ENCODE measurements at places on chromosomes 4 and X.

- no peak for DNase-seq
Measured at GRCh38 chr4:1217366-1217765, 31.6 kb downstream of the CTBP1 start.

DNA sequence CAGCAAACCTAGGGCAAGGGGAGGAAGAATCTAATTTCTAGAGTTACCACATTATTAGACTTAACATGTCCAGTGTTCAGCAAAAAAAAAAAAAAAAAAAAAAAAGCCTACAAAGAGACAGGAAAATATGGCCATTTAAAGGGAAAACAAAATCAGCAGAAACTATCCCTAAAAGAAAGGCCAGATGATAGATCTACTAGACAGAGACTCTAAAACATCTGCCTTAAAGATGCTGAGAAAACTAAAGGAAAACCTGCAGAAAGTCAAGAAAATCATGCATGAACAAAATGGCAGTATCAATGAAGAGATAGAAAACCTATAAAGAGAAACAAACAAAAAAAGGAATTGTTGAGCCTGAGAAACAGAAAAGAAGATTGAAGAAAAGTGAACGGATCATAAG lies 43.8 kb downstream of the NELFA start:
- DNase-seq, result no peak

DNA sequence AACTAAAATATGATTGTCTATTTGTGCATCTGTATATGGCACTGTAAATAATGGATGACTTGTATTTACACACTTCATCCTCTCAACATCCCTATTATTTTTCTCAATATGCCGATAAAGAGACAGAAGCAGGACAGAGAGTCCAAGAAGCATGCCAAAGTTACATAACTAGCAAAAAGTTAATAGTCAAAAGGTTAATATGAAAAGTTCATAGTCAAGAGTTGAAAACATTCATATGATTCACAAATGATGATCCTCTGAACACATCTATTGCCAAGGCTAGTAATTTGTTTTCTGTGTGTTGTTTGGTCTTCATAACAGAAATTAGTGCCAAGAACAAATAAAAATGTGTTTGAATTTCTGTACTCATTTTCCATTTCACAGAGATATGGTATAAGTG lies 231.0 kb downstream of the ADAMTS3 start:
- DNase-seq, result no peak

DNA sequence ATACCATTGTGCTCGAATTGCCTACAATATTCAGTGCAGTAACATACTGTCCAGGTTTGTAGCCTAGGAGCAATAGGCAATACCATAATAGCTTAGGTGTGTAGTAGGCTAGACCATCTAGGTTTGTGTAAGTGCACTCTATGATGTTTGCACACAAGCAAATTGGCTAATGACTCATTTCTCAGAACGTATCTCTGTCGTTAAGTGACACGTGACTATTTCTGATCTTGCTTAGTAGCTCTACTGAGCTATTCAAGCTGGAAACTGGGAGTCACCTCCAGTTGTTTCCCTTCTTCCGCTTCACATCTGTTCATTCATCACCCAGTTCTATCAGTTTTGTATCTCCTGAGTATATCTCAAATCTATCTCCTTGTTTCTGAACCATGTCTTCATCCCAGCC lies 86.1 kb downstream of the HNRNPD start:
- no peak for DNase-seq

- no peak for DNase-seq
Measured at GRCh38 chr4:94507708-94508107, 56.0 kb downstream of the PDLIM5 start.

- no peak for DNase-seq
Measured at GRCh38 chrX:42992199-42992943, 214.4 kb upstream of the PPP1R2C start.

- no peak for DNase-seq
Measured at GRCh38 chr4:98113012-98113411, 30.3 kb downstream of the STPG2 start.

- no peak for DNase-seq
Measured at GRCh38 chr4:22502895-22503814, 12.7 kb downstream of the ADGRA3 start.

- DNase-seq, result no peak
Measured at GRCh38 chrX:134000260-134001245, 15.2 kb upstream of the GPC3 start.

- no peak for DNase-seq
Measured at GRCh38 chrX:8870411-8870810, 69.2 kb upstream of the FAM9A start.

GRCh38 chr4:154277172-154277571 lies 214.4 kb downstream of the DCHS2 start:
- no peak for DNase-seq

DNA sequence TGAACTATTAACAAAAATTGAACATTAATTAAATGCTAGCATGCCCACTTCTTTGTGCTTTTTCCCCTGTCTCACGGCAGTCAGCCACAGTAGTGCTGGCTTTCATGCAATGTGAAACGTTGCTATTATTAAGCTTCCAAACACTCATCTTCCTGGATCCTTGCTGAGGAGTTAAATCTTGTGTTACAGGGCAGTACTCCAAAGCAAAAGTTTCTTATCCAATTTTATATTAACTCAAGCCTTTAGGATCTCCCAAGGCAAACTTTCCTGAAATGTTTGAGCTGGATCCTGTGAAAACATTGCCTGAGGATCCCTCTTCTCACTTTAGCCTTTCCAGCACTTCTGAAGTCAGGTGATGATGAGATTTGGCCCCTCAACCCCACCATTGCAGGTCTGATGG lies 1454.8 kb downstream of the FSTL5 start:
- no peak for DNase-seq

- no peak for DNase-seq
Measured at GRCh38 chrX:69110116-69110530, 55.1 kb downstream of the PJA1 start.

DNA sequence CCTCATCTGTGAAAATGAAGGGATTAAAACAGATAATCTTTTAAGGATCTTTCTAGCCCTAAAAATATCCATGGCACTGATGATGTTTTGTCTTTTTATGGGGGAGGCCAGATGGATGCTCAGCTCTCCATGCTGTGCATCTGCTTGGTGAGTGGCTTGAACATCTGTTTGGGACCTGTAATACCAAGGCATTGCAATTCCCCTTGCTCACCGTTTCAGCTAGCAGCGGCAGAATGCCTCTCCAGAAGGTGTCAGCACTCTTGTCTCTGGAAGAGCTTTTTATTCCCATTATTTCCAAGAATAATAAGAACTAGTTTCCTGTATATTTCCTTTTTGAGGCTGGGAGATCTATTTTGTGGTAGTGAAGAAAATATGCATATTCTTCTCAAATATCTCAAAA lies 151.9 kb upstream of the ANK2 start:
- no peak for DNase-seq

GRCh38 chrX:53280331-53281320 lies 758 bp downstream of the IQSEC2 start:
- no peak for DNase-seq

DNA sequence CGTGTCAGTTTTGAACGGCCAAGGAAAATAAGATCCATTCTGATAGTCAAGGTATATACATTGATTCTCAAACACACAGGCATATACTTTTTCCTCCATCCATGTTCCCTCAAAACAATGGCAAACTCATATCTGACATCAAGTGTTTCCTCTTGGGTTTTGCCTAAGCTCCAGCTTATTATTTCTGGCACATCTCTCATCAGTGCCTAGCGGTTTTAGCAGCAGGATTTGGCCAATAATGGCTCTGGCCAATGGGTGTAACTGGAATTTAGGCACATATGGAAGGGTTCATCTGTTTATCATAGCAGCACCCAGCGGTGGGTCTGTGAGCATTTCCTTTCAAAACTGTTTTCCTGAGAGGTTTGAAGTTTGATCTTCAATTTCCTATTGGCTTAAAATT lies 161.6 kb upstream of the TLL1 start:
- no peak for DNase-seq

GRCh38 chrX:154401918-154402621 lies 3.9 kb downstream of the RPL10 start:
- DNase-seq, result no peak

GRCh38 chrX:31376408-31377022 lies 304.7 kb upstream of the FTHL17 start:
- no peak for DNase-seq

DNA sequence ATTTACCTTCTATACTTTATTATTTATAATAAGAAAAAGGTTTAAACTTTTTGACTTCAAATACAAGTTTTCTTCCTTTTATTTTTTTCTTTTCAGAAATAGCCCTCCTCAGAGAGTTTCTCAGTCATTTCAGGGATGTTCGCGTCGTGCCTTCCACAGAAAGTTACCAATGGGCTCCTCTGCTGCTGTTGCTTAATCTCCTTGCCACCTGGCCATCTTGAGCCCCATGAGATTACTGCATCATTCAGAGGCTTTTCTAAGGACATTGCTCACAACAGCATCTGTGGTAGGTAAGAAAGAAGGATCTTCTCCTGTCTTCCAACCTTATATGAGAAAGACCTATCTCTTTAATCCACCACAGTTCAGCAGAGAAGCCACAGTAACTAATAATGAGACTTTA lies 1361.9 kb upstream of the ADGRL3 start:
- no peak for DNase-seq

- no peak for DNase-seq
Measured at GRCh38 chr4:101258883-101259282, 88.4 kb downstream of the PPP3CA start.

- DNase-seq, result no peak
Measured at GRCh38 chrX:36867143-36867542, 141.0 kb upstream of the FAM47C start.

DNA sequence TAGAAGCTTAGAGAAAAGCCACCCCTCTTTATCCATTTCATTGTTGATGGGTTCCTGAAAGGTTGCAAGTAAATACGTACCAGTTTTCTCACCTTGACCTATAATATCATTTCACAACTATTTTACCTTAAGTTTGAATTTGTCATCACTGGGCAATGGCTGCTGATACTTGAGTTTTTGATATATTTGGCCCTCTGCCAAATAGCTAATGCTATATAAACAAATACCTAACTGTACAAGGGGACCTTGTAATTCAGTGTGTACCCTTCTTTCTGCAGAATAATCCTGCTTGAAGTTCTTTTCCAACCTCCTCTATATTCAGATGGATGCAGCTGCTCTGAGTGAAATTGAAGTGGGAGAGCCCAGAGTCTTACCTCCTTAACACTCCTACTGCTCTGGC lies 19.0 kb upstream of the GLUD2 start:
- no peak for DNase-seq

GRCh38 chrX:115367951-115368350 lies 78.4 kb downstream of the LUZP4 start:
- no peak for DNase-seq

DNA sequence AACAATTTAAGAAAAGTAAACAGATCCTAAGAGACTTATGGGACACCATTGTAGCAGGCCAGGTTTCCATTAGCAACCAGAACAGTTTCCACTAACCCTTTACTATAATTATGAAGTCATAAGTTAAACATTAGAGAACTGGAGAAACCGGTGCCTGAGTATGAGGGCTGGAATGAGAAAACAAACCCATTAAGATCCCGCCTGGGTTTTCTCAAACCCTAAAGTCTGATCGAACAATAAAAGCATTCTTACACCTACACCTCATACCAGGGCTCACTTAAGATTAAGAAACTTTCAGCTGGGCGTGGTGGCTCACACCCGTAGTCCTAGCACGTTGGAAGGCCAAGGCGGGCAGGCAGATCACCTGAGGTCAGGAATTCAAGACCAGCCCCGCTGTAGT lies 13.7 kb upstream of the DHX15 start:
- DNase-seq, result no peak

- DNase-seq, result no peak
Measured at GRCh38 chrX:119238557-119238956, 2.5 kb downstream of the PGRMC1 start.

DNA sequence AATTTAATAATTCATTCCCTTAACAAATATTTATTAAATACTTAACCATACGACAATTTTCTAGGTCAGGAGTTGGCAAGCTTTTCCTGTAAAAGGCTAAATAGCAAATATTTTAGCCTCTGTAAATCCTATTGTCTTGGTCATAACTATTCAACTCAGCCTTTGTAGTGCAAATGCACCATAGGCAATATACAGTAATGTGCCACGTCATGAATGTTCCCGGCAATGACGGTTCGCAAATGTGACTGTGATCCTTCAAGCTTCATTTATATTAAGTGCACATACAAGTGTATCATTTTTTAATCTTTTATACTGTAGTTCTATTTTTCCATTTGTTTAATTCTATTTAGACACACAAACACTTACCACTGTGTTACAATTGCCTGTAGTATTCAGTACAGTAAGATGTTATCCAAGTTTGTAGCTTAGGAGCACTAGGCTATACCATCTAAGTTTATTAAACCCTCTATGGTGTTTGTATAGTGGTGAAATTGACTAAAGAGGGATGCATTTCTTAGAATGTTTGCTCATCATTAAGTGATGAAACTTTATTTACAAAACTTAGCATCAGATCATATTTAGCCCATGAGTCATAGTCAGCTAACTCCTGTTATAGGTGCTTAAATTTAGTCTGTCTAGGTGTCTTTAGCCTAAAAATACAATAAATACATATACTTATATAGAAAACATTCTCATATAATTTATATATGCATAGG lies 553.6 kb downstream of the STPG2 start:
- no peak for DNase-seq

DNA sequence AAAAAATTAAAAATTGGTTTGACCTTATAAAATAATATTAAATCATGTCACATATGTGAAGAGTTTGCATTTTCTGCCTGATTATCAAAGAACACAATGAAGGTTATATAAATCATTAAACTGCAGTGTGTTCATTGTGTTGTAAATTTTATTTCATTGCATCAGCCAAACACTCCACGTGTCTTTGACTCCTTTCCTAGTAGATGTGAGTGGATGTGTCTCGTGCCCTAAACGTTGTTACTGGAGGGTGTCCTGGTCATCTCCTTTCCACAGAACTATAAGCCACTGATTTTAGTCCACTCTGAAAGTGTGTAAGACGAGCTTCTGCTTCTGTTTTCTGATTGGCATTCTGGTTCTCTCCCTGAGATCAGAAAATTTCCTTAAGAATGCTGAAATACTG lies 127.3 kb downstream of the NDST4 start:
- DNase-seq, result no peak

- no peak for DNase-seq
Measured at GRCh38 chrX:16870862-16871815, 977 bp upstream of the RBBP7 start.

DNA sequence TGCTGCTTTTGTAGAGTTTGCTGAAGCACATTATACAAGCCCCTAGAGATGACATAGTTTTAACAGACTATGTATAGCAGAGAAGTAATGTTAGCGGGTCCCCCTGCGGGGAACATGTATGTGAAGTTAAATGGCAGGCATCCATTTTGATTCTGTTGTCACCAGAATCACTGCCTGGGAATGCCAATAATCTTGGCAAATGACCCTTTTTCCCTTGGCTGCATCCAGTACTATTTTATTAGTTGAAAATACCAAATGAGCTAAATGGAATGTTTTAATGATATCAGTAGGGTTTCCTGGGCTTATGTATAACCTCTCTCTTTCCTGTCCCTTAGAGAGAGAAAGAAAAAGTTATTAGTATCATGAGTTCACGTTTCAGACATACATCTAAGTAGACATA lies 93.6 kb downstream of the LIMCH1 start:
- DNase-seq, result no peak
